Cardiac septum (tissue), 1 donor: ENCODE measurements at places on chromosomes 2 and 18.

DNA sequence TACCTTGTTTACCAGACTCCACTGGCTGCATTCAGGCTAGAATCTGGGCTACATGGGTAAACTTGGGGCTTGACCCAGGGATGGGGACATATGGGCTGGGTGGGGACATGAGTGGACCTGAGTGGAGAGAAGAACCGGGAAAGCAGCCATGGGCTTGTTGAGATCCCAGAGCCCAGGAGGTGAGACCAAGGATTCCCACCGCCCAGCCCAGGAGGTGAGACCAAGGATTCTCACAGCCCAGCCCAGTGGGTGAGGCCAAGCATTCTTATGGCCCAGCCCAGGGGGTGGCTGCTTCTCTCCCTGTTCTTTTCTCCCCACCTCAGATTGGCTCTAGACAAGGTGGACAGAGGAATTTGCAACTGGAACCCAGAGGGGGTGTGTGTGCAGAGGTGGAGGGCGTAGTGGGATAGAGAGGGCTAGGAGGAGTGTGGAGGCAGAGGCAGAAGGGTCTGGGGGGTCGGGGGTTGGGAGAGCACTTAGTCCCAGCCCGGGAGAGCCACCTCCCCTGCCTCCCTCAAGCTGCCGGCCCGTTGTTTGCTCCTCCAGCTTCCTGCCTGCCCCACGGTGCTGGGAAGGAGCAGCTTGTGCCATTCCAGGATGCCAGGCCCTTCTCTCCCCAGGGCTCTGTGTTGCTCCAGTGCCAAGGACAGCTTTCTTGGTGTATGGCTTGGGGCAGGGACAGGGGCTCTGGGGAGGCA is 25.6 kb downstream of the GLI2 start:
- DNase-seq, result peak; percentile 63

- DNase-seq, result no peak
Measured at GRCh38 chr2:112483042-112483473, 1.1 kb downstream of the TTL start.

GRCh38 chr18:650428-650858 is 7.0 kb upstream of the TYMS start:
- DNase-seq, result no peak

- no peak for DNase-seq
Measured at GRCh38 chr18:68604256-68604655, 110.7 kb downstream of the TMX3 start.

GRCh38 chr2:234852035-234852434 is 99.8 kb upstream of the SH3BP4 start:
- DNase-seq, result no peak
